ENCODE measurements at places on chromosomes 16 and 17.

GRCh38 chr16:770411-770810 lies 9.9 kb downstream of the MSLN start:
- DNase-seq: no peak

GRCh38 chr17:63139356-63139755 lies 173.3 kb downstream of the TANC2 start:
- no peak for DNase-seq

- DNase-seq: no peak
These were observed 29.8 kb downstream of the ANKRD40 start for GRCh38 chr17:50677851-50678375.

GRCh38 chr16:56909527-56909979 lies 22.4 kb upstream of the HERPUD1 start:
- DNase-seq: no peak

DNA sequence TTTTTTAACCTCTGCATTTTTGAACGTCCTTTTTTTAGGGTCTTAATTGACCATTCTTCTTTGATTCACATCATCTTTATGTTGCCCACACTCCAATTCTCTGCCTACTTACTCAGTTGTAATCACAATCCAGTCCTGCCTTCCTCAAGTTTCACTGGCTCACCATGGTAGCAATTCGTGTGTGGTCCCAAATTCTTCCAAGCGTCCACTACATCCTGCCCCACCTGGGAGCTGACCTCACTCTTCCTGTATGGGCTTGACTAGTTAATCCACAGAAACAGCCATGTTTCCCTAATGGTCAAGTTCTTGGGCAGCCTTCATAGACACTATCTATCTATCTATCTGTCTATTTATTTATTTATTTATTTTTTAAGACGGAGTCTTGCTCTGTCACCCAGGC lies 7.1 kb downstream of the TLCD2 start:
- no peak for DNase-seq

GRCh38 chr17:42553866-42554249 lies 1.1 kb downstream of the HSD17B1 start:
- no peak for DNase-seq

Data from NCI-H1417 (cell line).